ENCODE measurements at places on chromosomes 3 and 15. TPM values are rescaled to one million over a fixed set of nuclear protein-coding genes. Genes with fewer than 3 reads are reported as not detected.

Gene GRK7
- total RNA-seq = not detected

Gene FILIP1L
- 10.8 TPM for total RNA-seq

Gene DYNLT2B
- total RNA-seq = 0.62 TPM

Gene DIS3L
- total RNA-seq = 19.9 TPM

Gene GP9
- total RNA-seq = not detected

Gene WNT7A
- not detected for total RNA-seq

DNA sequence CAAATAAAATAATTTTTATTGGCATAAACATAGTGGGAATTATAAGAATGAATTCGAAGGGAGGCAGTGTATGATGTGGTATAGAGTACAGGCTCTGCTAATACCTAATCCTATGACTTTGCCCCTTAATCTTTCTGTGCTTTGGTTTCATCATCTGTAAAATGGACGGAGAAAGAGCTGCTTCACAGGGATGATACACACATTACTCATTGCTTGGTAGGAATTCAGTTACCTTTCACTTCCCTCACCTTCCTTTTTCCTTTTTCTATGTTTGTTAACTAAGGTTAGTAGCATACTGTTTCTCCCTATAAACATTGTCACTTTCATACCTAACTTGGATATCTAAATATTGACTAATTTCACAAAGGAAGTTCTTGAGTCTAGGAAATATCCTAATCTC lies 36.2 kb downstream of the LEKR1 start:
- DNase-seq = no peak

DNA sequence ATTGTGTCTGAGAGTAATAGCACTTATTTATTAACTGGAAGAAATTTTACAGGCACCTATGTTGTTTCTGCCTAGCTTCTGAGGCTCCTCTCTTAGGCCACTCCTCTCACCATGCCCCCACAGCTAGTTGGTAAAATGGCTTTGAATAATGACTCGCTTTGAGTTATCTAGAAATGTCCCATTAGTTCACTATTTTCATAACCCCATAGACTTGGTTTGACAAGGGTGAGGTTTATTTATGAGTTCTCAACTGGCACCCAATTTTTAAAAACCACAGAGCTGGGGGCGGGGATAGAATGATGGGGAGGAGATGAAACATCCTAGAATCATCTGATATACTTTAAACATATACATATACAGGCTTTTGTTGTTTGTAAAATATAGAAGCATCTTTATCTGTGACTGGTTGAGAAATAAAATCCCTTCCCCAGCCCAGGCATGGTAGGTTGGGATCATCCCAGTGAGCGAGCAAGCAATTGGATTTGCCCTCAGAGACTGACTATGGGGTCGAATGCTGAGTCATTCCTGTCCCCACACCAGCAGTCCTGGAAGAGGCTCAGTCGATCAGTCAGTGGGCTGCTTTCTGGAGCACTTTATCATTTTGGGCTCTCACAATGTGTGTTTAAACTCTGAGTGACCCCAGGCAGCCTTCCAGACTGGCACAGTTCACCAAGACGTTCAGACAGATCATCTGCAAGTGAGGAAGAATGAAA lies 60.2 kb upstream of the TSEN2 start:
- peak; percentile 85 for DNase-seq

GRCh38 chr3:134299185-134299887 lies 48.7 kb upstream of the RYK start:
- no peak for DNase-seq

DNA sequence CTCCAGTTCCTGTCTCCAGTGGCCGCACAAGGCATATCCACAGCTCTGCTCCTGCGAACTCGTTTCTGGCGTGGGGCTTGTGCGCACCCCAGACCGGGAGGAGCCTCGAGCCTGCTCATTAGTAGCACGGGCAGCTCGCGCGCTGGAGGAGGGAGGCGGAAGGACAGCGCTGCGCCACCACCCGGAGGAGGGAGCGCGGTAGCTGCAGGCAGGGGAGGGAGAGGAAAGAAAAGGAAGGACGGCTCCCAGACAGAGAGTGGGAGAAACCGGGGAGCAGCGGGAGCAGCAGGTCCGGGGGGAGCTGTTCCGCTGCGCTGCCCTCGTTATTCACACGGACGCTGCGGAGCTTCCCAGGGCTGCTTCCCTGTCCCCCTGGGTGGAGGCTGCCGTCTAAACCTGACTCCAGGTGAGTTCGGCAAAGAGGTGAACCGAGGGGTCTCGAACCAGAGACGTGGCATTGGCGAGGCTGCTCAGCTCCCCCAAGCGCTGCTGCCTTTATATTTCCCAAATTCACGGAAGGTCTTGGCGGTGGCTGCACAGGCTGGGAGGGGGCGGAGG lies 121.3 kb upstream of the ZNF717 start:
- peak; percentile 30 for DNase-seq

Measured in right lobe of liver (tissue), 6 donors.